ENCODE measurements at places on chromosomes 4 and X. TPM values are rescaled to one million over a fixed set of nuclear protein-coding genes. Genes with fewer than 3 reads are reported as not detected.

Gene TRAM1L1
- total RNA-seq: not detected

Gene HAND2
- not detected for total RNA-seq

Gene HS6ST2
- 1.2 TPM for total RNA-seq

Gene MBNL3
- total RNA-seq: 15.4 TPM

Gene CTAG1A
- not detected for total RNA-seq

Gene DAPP1
- 28.4 TPM for total RNA-seq

Gene MAGEA11
- not detected for total RNA-seq

Gene TEC
- total RNA-seq: 2.7 TPM

Gene CSAG3
- 1.1 TPM for total RNA-seq

Gene HPGDS
- total RNA-seq: not detected

Gene GRIA2
- not detected for total RNA-seq

Gene SERTM2
- total RNA-seq: not detected

Gene YTHDC1
- total RNA-seq: 83.9 TPM

Gene SASH3
- total RNA-seq: 115 TPM

Gene SPON2
- 21.6 TPM for total RNA-seq

Gene POLR2B
- 154 TPM for total RNA-seq

Gene MAP7D2
- 0.50 TPM for total RNA-seq

Gene SUPT20HL2
- 0.09 TPM for total RNA-seq

Gene ACOX3
- total RNA-seq: 23.0 TPM

Gene AMOT
- 2.5 TPM for total RNA-seq

Gene GLOD5
- total RNA-seq: not detected

Gene FAM9C
- total RNA-seq: not detected

Gene APELA
- total RNA-seq: not detected

Gene TRPC5OS
- total RNA-seq: not detected

Gene PAGE4
- not detected for total RNA-seq

Gene KLF8
- 5.2 TPM for total RNA-seq

Gene SLC38A5
- 195 TPM for total RNA-seq

Gene GPC3
- total RNA-seq: 0.21 TPM

Gene CT55
- not detected for total RNA-seq

Gene CLTRN
- total RNA-seq: 0.33 TPM

Gene WDFY3
- 0.75 TPM for total RNA-seq

Gene YY2
- total RNA-seq: 1.4 TPM

Gene GPR119
- not detected for total RNA-seq

Gene MTMR8
- 4.2 TPM for total RNA-seq

Gene EDA2R
- 2.7 TPM for total RNA-seq

Gene ARR3
- not detected for total RNA-seq

Gene CT45A1
- total RNA-seq: not detected

Gene WDR1
- 369 TPM for total RNA-seq

Gene RASL11B
- 2.2 TPM for total RNA-seq

Gene WFS1
- total RNA-seq: 5.9 TPM

Gene FATE1
- total RNA-seq: not detected

Data from activated CD4-positive, alpha-beta T cell treated with anti-CD3 and anti-CD28 coated beads, Interleukin-2, amount 10 ng/mL, durations not matched to agents 24 days and 14 days (primary cell).